ENCODE measurements at places on chromosomes 5 and 9. TPM values are rescaled to one million over a fixed set of nuclear protein-coding genes. Genes with fewer than 3 reads are reported as not detected.

GRCh38 chr9:12980085-12980851 is 205.4 kb downstream of the LURAP1L start:
- no peak for DNase-seq

GRCh38 chr9:89939626-89940292 is 334.9 kb downstream of the GADD45G start:
- no peak for DNase-seq

Gene ZNF454
- not detected for total RNA-seq

GRCh38 chr5:83209963-83210362 is 132.6 kb downstream of the XRCC4 start:
- no peak for DNase-seq

GRCh38 chr5:1359713-1360112 is 14.8 kb upstream of the CLPTM1L start:
- no peak for DNase-seq

- DNase-seq, result no peak
These were observed 48.4 kb downstream of the DMRT2 start for GRCh38 chr9:1098551-1098950.

- DNase-seq, result no peak
These were observed 87.5 kb upstream of the GAS1 start for GRCh38 chr9:87034841-87035240.

Gene PCDHGB3
- total RNA-seq, result 0.22 TPM

DNA sequence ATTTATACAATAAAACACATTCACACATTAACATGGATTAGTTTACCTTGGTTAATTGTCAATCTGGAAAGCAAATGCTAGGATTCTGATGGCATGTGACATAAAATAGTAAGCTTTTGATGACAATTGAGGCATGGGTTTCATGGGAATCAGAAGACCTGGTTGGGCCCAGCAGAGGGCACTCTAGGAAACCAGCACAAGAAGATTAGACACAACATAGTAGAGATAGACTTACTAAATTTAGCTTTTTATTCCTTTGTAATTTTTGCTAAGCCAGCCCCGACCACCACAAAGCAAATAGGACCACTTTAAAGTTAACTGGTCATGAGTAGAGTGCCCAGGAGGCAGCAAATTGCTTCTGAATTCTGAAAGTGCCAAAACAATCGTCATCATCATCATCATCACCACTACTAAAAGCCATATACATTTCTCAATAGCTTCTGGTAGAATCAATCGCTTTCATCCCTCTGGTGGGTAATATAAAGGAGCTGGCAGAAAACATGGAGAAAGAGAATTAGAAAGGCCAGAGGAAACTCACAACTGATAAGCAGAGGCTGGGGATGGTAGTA is 163.2 kb downstream of the ARRDC3 start:
- no peak for DNase-seq

GRCh38 chr9:33950371-33950770 is 98.3 kb downstream of the UBAP2 start:
- DNase-seq, result no peak

GRCh38 chr5:144712090-144712489 is 541.4 kb downstream of the KCTD16 start:
- no peak for DNase-seq

Gene GRIN3A
- total RNA-seq, result not detected

DNA sequence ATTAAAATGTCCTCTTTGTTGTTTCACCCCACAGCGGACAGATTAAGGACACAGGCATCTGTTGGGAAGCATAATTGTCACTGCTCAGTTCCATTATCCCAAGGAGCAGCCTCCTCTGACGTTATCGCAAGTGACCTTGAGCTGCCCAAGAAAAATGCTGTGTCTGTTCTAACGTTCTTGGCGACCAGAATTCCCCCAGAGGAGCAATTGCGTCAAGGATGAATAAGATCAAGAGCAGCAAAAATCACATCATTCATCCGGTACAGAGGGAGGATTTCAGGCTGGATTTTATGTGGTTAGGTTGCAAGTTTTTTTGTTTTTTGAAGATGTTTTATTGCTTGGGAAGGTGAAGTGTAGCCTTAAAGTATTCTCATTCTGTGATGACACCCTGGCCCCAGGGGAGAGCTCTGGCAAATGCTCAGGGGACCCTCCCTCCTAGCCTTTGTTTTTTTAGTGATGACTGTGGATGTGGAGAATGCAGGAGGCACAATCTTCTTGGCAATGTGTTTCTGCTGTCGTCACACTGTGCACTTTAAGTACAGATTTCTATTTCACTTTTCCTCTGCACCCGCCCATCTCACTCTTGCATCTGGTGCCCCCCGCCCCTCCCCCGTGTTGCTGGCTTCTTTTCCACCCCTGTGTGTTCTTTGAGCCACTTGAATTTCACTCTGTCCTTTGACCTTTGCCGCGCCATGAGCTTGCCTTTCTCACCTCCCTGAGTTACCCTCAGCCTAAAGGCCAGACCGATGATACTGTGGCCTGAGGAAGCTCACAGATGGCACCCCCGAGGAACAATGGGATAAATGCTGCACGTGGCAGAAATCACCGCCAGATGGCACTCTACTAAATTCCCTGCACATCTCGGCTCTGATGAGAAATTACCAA is 308.5 kb downstream of the RAB3C start:
- DNase-seq, result peak; percentile 14

Gene TDRD7
- total RNA-seq, result 3.5 TPM

- no peak for DNase-seq
These were observed 163.5 kb upstream of the SNX2 start for GRCh38 chr5:122611406-122611805.

Gene NDUFB6
- total RNA-seq, result 15.2 TPM

DNA sequence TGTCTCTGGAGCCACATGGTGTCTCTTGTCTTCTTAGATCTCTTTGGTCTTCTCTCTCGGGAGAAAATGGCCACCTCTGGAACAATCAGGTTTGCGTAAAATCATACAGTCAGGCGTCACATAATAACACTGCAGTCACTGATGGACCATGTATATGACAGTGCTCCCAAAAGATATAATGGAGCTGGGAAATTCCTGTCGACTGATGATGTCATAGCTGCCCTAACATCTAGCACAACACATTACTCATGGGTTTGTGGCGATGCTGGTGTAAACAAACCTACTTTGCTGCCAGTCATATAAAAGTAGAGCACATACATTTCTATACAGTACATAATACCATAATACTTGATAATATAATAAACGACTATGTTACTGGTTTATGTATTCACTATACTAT is 30.1 kb upstream of the RAI14 start:
- DNase-seq, result no peak

Gene ANGPTL2
- not detected for total RNA-seq

Data from CD8-positive, alpha-beta T cell (primary cell).